ENCODE measurements at places on chromosomes 2 and 18.

GRCh38 chr2:155099784-155100183, 401.3 kb downstream of the KCNJ3 start:
- no peak for DNase-seq

DNA sequence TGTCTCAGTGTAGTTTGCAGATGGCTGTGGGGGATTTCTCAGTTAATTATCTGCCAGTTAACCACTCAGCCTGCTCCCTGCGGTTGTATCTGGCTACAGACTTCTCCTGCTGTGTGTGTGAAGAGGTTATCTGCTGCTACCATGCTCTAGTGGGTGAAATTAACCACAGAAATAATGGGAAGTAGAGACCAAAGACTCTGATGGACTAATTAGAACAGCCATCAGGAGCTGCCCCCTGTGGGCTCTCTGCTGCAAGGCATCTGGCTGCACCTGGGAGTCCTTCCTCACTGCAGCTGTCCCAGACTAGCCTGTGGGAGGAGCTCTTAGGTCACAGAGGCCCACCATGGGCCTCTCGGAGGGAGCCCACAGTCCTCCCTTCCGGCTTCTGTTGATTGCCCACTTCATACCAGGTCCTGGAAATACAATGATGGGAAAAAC, 66.6 kb downstream of the CTIF start:
- no peak for DNase-seq

- no peak for DNase-seq
Observed at GRCh38 chr2:218344090-218344754, 12.4 kb upstream of the CATIP start.

- DNase-seq = no peak
Observed at GRCh38 chr2:33021542-33022227, 74.9 kb downstream of the LTBP1 start.

DNA sequence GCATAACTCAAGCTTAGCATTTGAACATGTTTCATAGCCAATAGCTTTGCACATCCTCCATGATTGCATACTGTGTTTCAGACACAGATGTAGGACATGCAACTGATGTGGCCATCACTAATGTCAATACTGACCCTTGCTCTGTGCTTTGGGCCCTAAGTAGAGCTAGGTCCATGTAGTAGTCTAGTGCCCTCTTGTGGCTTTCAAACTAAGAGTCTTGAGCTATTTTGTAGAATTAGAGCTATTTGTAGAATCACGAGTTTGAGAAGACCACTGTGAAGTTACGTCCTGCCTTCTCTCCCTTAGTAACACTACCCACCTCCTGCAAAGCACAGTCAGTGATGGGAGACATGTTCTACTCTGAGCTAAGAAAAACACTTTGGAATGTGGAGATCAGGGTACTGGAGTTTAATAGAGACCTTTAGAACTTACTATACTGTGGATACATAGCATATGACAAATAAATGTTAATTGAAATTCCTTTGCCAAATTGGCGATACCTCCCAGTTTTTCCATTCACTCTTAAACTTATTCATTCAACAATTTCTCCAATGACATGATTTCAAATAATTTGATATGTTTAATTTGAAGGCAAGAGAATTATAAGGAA, 306.5 kb upstream of the TNP1 start:
- no peak for DNase-seq

DNA sequence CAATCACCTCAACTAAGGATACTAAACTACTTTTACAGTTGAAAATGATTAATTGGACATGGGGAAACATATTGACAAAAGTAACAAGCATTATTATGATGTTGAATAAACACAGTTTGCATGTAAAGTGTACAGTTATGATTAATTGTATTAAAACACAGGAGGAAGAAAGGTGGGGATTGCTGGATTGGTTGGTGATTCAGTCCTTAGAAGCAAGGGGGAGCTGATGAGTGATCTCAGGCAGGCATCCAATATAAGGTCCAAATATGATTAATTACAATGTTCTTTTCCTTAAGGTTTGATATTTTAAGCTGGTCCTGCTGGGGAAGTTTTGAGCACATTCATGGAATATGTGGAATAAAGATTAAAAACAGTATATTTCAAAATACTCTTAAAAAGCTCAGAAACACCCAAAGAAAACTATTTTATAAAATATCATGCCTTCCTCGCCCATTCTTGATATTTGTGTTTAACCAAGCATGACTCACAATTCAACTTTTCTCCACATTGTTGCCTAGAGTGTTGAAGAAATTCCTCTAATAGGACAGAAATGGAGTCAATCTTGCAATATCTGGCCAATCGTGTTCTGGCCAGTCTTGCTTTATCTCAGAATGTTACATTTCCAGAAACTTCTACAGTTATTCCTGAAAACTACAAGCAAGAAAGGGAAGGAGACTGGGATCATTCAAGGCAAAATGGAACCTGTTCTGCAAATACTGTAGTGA, 268.2 kb downstream of the RPIA start:
- DNase-seq = no peak

- DNase-seq = no peak
Observed at GRCh38 chr2:19299032-19299431, 59.4 kb downstream of the OSR1 start.

DNA sequence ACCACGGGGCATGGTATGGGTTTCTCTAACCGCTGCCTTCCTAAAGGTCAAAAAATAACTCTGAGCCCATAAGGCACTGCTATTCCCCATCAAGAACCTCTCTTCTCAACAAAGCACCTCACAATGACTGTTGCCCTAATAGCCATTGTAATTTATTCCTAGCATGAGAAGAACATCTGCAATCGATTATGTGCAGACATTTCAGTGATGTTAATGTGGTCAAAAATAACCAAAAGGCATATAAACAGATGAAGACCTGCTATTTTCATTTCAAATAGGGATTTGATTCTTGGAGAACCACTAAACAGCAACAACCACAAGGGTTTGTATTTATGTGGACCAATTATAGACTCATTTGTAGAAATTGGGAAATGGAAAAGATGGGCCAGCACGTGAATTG, 356.6 kb downstream of the FBXO15 start:
- DNase-seq = no peak

GRCh38 chr18:28468901-28469300, 292.0 kb upstream of the CDH2 start:
- DNase-seq = no peak

DNA sequence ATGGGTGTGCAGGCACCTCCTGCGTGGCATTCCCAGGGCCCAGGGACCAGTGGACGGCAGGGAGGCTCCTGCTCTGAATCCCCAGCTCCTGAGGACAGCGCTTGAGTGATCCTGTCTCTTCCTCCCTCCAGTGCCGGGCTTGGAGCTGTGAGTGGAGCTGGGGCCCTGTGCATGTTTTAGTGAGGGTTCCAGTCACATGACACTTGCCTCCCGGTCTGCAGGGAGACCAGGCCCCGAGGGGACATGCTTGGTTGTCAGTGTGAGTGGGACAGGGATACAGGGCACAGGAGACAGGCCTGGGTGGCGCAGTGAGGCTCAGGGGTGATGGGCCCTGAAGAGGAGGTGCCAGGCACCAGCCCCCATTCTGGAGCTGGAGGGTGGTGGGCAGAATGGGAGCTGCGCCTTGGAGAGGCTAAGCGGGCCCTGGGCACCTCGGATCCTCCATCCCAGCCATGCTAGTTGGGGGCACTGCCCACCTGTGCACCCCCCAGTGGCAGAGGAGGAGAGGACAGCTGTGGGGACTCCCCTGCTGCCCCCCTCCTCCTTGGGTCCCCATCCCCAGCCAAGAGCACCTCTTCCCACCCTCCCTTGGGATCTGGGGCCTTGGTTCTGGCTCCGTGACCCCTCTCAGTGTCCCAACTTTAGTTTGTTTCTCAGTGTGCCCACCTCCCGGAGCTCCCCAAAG, 12.0 kb downstream of the ARHGEF4 start:
- no peak for DNase-seq

- DNase-seq = no peak
Observed at GRCh38 chr18:3599861-3600260, 149.9 kb downstream of the TGIF1 start.

- no peak for DNase-seq
Observed at GRCh38 chr2:30272286-30272685, 41.0 kb downstream of the LBH start.

DNA sequence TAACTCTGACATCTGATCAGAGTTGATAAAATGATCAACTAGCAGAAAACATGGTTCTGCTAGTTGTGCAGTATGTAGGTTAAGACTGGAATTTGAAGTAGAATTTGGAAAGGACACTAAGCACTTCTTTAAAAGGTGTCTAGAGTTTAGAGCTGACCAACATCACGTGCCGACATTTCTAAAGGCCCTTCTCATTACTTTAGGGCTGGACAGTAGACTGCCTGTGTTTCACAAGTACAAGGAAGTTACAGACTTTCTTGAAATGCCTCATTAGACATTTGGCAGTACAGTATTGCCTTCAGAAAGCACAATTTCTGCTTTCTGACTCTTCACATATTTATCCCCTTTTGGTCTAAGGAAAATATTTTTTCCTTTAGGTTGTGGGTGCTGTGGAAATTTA, 255.3 kb downstream of the ZNF385B start:
- DNase-seq = no peak

- DNase-seq = no peak
Observed at GRCh38 chr2:88483200-88483599, 30.7 kb upstream of the FOXI3 start.

DNA sequence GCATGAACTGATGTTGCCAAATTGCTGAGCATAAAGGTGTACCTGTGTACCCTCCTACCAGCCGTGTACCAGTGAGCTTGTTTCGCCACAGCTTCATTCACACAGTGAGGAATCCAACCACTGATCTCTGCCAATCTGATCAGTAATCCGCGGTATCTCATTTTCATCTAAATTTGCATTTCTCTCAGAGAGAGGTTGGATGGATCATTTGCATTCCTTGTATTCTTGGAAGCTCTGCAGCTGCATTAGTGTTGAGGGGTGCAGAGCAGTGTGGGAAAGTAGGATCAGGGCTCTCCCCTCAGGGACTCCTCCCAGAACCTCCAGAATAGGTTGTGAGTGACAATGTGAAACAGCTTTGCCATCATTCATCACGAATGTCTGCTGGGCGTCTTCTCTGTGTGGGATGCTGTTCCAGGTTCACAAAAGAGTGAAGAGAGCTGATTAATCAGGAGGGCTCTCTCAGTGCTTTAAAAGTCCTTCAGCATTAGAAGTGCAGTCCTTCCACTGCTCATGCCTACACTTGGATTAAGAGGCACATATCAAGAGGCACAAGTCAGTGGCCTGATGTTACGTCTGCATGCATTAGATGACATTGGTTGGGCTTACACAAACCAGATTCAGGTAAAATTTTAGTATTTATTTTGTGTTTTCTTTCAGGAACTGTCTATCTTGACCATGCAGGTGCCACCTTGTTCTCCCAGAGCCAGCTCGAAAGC, 7.5 kb downstream of the MOCOS start:
- DNase-seq = no peak

- DNase-seq = no peak
Observed at GRCh38 chr18:58204776-58205442, 160.9 kb downstream of the NEDD4L start.

GRCh38 chr2:113025737-113026136, 20.5 kb downstream of the IL36A start:
- no peak for DNase-seq

DNA sequence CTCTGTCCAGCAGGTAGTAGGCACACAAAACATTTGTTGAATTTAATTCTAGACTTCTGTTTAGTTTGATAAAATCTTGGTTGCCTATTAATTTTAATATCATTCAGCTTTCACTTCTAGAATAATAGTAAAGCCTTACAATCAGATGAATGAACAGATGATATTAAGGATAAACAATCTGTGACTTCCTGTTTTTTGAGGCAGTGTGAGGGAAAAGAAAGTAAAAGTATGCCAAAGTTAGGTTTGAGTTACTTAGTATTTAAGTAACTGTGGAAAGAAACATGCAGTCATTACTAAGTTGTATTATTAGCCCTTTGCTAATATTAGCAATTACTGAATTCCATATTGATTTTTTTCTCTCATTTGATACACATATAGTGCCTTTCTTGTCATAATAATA, 31.5 kb downstream of the EPB41L5 start:
- no peak for DNase-seq

DNA sequence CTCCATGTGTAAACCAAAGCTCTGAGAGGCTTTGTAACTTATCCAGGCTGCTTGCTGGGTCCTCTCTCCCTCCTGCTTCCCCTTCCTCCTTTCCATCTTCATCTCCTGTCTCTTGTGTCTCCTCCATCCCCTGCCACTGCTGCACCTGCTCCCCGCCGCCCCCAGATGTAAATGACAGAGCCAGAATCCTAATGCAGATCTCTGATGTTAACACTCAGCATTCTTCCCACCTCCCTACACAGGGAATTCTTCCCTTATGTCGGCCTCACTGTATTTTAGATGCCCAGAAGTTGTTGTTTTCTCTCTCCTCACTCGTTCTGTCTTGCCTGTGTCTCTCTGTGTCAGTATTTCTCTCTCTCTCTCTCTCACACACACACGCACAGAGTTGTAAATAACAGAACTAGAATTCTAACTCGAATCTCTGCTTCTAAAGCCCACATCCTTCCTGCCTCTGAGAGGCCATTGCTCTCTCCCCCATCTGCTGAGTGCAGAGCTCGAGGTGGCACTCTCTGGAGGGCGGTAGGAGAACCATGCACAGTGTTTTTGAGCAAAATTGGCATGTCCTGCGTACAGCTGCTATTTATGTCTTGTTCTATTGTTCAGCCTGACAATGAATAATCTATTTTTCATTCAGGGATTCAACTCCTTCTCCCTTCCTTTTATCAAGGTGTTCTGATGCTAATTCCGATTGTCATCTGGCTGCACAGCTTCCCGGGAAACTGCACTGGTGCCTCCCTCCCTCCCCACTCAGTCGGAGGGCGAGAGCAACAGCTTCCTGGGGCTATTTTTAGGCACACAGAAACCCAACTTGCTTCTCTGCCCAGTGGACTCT, 219.9 kb downstream of the SH3RF3 start:
- peak; percentile 26 for DNase-seq

GRCh38 chr2:198115201-198115600, 310.8 kb downstream of the PLCL1 start:
- DNase-seq = no peak

DNA sequence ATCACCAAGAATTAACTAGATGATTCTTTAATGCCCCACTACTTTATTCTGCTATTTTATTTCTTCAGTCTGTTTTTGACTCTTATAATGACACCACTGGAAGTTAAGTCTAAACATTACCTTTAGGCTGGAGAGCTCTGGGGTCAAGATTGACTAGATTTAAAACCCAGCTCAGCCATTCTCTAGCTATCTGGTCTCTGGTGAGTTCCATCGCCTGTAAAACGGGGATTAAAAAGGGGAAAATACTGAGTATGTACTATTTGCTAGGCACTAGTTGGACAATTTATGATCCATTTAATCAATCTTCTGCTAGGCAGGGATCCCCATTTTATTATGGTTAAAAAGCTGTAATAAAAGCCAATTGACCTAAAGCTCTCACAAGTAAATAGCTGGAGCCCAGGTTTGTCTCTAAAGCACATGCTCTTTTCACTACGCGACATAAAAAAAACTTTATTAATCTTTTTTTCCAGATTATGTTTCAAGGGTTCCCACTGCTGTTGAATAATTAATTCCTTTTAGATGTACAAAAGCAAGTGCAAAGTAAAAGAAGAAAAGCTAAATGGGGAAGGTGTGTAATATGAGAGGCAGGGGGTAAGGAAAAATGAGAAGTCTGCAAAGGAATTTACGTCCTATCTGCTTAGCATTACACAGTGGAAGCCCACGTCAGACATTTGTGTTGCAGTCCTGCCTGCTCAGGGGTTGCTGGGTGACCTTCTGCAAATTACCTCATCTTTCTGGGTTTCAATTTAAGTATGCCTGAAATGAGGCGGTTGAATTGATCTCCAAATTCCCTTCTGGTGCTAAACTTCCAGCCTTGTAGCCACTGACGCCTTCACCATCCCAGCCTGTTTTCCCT, 918 bp upstream of the NABP1 start:
- DNase-seq = peak; percentile 70

GRCh38 chr2:213232649-213233437, 51.4 kb upstream of the SPAG16 start:
- DNase-seq = peak; percentile 25

- no peak for DNase-seq
Observed at GRCh38 chr18:78853341-78853740, 126.3 kb upstream of the SALL3 start.
